ENCODE measurements at places on chromosomes 5 and 9. TPM values are rescaled to one million over a fixed set of nuclear protein-coding genes. Genes with fewer than 3 reads are reported as not detected.

DNA sequence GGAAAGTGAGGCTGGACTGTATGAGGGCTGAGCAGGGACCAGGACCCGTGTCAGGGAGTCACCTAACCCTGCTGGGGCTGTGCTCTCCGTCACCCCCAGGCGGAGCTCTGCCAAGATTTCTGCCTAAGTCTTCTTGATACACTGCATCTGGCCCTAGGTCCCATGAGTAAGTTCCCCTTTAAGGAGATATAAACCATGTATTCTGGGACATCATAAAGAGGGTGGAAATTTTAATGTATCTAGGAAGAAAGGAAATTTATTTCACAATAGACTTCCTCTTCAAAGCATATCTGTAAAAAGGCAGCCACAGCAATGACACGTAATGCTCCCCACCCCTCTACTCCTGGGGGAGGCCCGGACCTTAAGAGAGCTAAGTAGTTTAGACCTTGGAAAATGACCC, 183.4 kb downstream of the FBXL7 start:
- H3K27ac ChIP-seq: no peak overlapping the region
- no peak overlapping the region for H3K4me3 ChIP-seq
- H3K4me1 ChIP-seq: no peaks in the 10 kb centered on the region
- DNase-seq: no peak

DNA sequence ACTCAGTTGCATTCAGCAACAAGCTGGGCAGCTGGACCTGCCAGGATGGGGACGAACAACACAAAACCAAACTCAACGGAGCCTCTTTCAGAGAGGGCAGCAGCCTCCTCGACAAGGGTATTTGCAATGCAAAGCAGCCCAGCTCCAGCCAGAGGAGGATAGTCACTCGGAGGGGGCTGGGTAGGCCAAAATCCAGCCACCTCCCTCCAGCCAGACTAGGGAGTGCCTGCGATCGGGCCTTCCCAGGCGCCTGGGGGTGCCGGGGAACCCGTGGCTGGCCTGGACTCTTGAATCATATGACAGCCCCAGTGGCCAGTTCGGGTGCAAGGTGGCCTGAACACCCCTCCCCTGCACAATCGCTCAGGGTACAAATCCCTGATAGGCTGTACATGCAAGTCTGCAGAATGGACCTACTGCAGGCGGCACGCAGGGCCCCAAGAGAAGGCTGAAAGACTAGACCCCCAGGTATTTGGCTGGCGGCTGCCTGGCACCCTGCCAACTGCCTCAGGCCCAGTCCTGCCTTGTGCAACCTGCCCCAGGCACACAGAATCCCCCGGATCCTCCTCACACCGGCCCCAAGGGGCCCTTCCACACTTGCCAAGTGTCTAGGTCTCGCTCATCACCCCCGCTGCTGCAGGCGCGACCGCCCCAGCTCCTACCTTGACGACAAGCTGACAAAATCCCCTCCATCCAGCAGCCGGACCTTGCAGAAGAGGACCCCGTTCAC, 1.3 kb downstream of the EEIG1 start:
- H3K4me3 ChIP-seq: peak overlapping the region; percentile 75
- H3K27ac ChIP-seq: peak overlapping the region; percentile 87
- H3K36me3 ChIP-seq: no peaks in the 10 kb centered on the region
- peak; percentile 87 for DNase-seq
- peaks cover 63% of the 10 kb centered on the region for H3K4me1 ChIP-seq
- H3K27me3 ChIP-seq: no peaks in the 10 kb centered on the region

The EQTN gene
- total RNA-seq: not detected

The IFNA13 gene
- not detected for total RNA-seq

The PLCXD3 gene
- 0.17 TPM for total RNA-seq

The BNC2 gene
- total RNA-seq: 0.34 TPM

The NUDT2 gene
- 15.5 TPM for total RNA-seq

The CORO2A gene
- total RNA-seq: 11.0 TPM

All from spleen (tissue), 13 donors.